Activated naive CD8-positive, alpha-beta T cell treated with anti-CD3 and anti-CD28 coated beads, Interleukin-2, amount 50 U/mL, for 24 hours (primary cell): ENCODE measurements at places on chromosomes 11 and 22.

DNA sequence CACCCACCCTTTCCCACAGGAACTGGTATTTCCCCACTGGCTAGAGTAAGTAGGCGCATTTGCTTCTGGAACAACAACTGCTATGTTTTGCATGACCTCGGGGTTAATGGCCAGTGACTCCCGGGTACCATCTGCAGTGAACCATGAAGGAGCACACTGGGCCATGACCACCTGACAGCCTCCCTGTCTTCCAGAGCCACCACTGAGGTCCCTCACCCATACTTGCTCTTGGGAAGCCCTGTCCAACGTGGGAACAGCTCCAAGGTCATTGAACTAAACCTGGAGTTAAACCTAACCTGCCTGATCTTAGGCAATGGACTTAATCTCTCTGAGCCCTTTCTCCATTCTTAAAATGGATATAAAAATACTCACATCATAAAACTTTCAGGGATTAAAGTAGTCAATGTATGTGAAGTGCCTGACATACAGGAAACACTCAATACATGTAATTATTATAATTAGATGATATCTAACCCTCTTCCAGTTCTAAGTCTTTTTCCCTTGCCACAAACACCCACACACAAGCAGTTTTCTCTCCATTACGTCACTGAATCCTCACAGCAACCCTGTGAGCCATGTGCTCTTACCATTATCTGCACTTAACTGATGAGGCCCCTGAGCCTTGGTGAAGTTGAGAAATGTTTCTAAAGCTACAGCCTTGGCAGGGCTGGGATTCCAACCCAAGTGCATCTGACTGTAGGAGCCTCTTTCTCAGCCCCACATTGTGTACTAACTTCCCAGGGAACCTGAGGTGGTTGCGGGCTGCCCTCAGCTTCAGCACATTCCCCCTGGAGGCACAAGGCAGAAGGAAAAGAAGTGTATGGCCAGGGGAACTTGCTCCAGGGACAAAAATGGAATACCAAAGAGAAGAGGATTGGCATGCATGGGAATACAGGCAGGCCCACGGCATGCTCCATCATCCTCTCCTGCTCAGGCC is 74.5 kb upstream of the NCAM1 start:
- no peaks in the 10 kb centered on the region for H3K36me3 ChIP-seq
- H3K4me1 ChIP-seq, result peaks cover 5% of the 10 kb centered on the region
- no peak overlapping the region for H3K4me3 ChIP-seq
- DNase-seq, result no peak
- H3K27ac ChIP-seq, result no peak overlapping the region

- H3K4me1 ChIP-seq, result no peaks in the 10 kb centered on the region
- no peak overlapping the region for H3K27ac ChIP-seq
- H3K4me3 ChIP-seq, result no peak overlapping the region
- no peaks in the 10 kb centered on the region for H3K36me3 ChIP-seq
- no peaks in the 10 kb centered on the region for H3K27me3 ChIP-seq
These were observed 186.8 kb downstream of the SOX6 start for GRCh38 chr11:16169541-16169940.

DNA sequence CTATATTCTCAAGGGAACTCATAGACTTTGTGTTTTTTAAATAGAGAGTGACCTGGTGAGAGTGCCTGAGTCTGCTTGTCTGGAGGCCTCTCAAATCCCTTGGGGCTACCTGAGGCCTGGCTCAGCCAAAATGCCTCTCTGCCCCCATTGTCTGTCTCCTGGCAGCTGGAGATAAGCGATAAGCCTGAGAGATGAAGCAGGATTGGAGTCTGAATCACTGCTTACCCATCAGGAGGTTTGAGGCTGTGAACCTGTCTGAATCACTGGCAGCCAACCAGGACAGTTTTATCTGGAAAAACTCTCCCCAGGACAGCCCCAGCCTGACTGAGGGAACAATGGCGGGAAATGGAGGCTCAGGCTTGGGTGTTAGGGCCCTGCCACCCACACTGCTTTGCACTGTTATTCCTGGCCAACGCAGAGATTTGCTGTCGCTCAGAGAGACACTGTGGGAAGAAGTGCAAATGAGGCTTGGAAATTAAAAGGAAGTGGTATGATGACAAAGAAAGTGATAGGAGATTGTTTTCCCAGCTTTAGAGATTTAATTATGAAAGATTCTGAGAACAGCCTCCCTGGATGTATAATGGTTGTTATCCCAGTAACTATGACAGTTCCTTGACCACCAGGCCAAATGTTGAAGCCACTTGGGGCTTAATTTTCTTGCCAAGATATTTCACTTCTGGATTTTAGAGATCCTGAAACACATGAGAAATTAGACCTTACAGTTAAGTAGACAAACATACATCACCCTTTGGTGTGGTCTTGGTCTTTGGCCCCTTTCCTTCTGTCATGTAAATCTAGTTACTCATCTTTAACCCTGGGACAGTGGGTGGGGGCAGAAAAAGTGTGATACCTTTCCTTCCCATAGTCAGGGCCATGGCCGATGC is 102.1 kb downstream of the RASSF10 start:
- H3K27me3 ChIP-seq, result peaks cover 13% of the 10 kb centered on the region
- no peaks in the 10 kb centered on the region for H3K4me1 ChIP-seq
- no peak overlapping the region for H3K4me3 ChIP-seq

DNA sequence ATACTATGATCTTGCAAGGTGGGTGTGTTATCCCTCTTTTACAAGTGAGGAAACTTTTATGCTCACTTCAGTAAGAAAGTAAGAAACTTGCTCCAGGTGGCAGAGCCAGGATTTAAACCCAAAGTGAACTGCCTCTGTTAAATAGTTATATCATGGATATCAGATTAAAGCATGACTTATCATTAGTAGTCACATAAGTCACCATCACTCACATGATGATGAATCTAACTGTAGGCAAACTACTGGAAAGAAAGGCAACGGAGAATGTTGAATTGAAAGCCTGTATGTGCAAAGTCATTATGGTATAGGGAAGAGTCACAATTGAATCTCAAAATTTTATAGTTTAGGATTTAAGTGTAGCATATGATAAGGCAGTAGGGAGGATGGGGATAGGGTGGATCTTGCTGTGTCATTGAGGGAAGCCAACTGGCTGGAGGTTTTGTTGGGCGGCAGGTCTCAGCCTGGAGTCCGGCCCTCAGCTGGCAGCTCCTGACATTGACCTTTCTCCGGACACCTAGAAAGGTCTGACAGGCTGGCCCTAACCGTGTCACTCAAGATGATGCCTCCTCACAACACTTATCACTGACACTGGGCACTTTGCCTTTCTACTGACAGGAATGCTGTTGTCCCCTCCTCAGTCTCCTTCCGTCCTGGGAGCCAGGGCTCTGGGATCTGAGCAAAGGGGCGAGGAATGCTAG is 98.3 kb downstream of the EMSY start:
- no peaks in the 10 kb centered on the region for H3K4me1 ChIP-seq
- H3K27ac ChIP-seq, result no peak overlapping the region
- no peak overlapping the region for H3K4me3 ChIP-seq
- DNase-seq, result no peak
- H3K27me3 ChIP-seq, result no peaks in the 10 kb centered on the region

- no peak for DNase-seq
- H3K4me3 ChIP-seq, result no peak overlapping the region
- no peak overlapping the region for H3K27ac ChIP-seq
- peaks cover 46% of the 10 kb centered on the region for H3K27me3 ChIP-seq
- H3K36me3 ChIP-seq, result no peaks in the 10 kb centered on the region
- H3K4me1 ChIP-seq, result peaks cover 7% of the 10 kb centered on the region
These were observed 3.0 kb downstream of the ADAMTS15 start for GRCh38 chr11:130451231-130452019.

DNA sequence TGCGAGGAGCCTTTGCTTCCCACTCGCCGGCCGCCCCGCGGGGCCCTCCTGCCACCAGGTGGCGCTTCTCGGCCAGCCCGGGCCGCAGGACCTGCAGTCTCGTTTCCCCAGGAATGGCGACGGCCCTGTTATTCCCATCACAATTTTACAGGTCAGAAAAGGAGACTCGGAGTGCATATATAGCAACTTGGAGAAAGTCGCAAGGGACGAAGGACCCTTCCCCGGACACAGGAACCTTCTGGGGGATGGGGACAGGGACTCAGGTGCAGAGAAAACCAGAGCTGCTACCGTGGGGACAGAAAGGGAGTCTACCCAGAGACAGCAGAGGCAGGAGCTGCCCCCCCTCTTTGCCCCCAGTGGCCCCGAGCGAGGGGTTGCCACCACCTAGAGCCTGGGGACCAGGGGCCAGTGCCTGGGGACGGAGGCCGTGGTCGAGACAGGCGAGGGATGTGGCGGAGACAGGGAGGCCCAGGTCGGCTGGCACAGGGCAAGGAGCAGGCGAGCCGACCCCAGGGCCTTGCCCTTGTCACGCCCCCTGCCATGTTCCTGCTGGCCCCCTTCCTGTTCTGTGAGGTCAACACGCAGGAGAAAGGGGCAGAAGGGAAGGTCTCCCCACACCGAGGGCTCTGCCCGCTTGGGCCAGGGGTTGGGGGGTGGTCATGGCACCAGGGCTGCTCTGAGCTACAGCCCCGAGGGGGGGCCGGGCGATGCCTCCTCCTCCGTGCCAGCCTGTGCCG is 3.5 kb upstream of the KRTAP5-6 start:
- DNase-seq, result peak; percentile 85
- no peak overlapping the region for H3K27ac ChIP-seq
- peaks cover 10% of the 10 kb centered on the region for H3K4me1 ChIP-seq
- H3K27me3 ChIP-seq, result peaks cover 31% of the 10 kb centered on the region

DNA sequence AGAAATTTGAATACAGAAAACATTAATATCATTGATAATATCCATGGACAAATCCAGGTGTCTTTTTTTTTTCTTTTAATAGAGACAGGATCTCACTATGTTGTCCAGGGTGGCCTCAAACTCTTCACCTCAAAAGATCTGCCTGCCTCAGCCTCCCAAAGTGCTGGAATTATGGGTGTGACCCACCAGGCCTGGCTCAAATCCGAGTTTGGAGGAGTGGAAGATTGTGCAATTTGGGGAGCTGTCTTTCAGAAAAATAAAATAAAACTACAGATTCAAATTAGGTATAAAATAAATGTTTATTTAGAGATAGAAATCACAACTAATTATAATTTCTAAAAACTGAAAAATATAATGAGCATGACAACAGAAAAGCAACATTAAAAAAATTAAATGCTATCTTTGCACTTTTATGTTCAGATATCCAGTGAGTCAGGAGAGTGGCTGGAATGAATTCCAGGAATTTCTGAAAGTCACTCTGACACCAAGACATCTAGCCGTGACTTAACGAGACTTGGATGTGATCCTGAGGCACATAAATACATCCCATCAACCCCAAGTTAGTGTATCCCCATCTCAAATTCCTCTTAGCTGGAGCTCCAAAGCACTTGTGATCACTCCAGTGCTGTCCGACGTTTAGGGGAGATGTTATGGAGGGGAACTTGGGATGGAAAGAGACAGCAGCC is 128.6 kb upstream of the THY1 start:
- H3K27ac ChIP-seq, result no peak overlapping the region
- no peaks in the 10 kb centered on the region for H3K4me1 ChIP-seq
- H3K27me3 ChIP-seq, result no peaks in the 10 kb centered on the region
- no peak overlapping the region for H3K4me3 ChIP-seq
- no peak for DNase-seq

- no peak overlapping the region for H3K27ac ChIP-seq
- no peaks in the 10 kb centered on the region for H3K36me3 ChIP-seq
- no peak overlapping the region for H3K4me3 ChIP-seq
- DNase-seq, result no peak
- H3K4me1 ChIP-seq, result no peaks in the 10 kb centered on the region
These were observed 74.1 kb upstream of the NECTIN1 start for GRCh38 chr11:119803139-119803538.

- H3K4me3 ChIP-seq, result peak overlapping the region; percentile 44
- H3K27ac ChIP-seq, result peak overlapping the region; percentile 87
- no peaks in the 10 kb centered on the region for H3K27me3 ChIP-seq
- H3K36me3 ChIP-seq, result peaks cover 9% of the 10 kb centered on the region
These were observed 39.9 kb downstream of the PTPRJ start for GRCh38 chr11:48020092-48020755.

GRCh38 chr11:134632347-134633119 is 220.5 kb upstream of the B3GAT1 start:
- no peaks in the 10 kb centered on the region for H3K36me3 ChIP-seq
- no peaks in the 10 kb centered on the region for H3K4me1 ChIP-seq
- no peak overlapping the region for H3K27ac ChIP-seq

- H3K36me3 ChIP-seq, result no peaks in the 10 kb centered on the region
- H3K4me1 ChIP-seq, result peaks cover 19% of the 10 kb centered on the region
- no peak overlapping the region for H3K27ac ChIP-seq
- H3K27me3 ChIP-seq, result no peaks in the 10 kb centered on the region
- DNase-seq, result no peak
These were observed 38.6 kb upstream of the HSPA8 start for GRCh38 chr11:123100379-123101085.

DNA sequence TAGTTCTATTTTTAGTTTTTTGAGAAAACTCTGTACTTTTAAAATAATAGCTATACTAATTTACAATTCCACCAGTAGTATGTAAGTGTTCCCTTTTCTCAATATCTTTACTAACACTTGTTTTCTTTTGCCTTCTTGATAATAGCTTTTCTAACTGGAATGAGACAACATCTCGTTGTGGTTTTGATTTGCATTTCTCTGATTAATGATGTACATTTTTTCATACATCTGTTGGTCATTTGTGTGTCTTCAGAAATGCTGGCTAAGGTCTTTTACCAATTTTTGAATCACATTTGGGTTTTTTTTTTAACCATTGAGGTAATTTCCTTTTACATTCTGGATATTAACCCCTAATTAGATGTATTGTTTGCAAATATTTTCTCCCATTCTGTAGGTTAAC is 258.9 kb downstream of the DYNC2H1 start:
- no peak overlapping the region for H3K27ac ChIP-seq
- H3K4me1 ChIP-seq, result no peaks in the 10 kb centered on the region
- no peak overlapping the region for H3K4me3 ChIP-seq

DNA sequence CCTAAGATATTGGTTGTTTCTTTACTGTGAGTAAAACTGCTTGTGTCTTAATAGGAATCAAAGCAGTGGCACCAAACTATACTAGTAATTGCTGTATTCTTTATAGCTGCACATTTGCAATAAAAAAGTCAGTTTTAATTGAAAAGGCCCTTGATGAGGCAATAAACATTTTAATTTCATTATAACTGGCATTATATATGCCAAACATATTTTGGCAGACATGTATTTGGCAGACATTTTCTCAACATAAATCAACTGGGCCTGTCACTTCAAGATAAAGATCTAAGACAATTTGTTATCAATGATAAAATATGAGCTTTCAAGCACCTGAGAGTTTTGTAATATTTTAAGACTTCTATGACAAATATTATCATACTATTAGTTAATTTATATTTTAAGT is 245.7 kb downstream of the SBF2 start:
- no peaks in the 10 kb centered on the region for H3K27me3 ChIP-seq
- H3K4me3 ChIP-seq, result no peak overlapping the region
- no peak overlapping the region for H3K27ac ChIP-seq
- no peaks in the 10 kb centered on the region for H3K4me1 ChIP-seq
- DNase-seq, result no peak
